ENCODE measurements at places on chromosomes 4 and X.

DNA sequence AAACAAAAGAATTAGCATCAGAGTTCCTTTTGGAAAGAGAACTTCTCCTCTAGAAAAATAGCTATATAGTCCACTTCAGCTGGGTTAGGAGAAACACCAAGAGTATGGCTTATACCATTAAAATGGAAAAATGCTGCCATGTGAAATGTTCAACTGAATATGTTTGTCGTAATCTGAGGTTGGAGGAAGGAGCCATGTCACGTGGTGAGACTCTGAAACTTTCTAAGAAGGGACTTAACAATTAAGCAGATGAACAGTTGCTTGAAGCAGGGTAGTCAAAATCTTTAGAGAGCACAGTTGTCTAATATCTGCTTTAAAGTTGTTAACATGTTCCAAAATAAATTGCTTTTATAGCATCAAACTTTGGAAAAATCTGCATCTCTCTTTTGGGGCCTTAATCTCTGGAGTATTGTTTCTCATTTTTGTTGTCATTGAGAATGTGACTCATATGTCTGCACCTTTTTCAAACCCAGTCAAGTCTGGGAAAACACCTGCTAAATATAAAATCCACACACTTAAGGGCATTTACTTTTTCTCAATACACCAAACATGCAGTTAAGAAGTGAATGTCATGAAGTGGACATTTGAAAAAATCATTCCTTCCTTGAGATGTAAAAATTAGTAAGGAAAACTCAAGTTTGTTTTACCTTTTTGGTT, 168.8 kb upstream of the PDE5A start:
- no peak for DNase-seq

- no peak for DNase-seq
These were observed 67.2 kb upstream of the CCSER1 start for GRCh38 chr4:90060039-90060438.

DNA sequence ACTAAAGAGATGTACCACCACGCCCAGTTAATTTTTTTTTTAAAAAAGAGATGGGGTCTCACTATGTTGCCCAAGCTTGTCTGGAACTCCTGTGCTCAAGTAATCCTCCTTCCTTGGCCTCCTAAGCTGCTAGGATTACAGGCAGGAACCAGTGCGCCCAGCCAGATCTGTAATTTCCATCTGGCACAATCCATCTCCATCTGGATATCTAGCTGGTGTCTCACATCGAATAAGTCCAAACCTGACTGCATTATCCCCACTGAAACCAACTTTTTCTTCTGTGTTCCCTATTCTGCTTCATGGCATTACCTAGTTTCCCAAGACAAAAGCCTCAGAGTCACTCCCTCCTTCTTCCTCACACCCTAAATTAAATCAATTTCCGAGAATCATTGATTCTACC, 125.8 kb upstream of the TEX13C start:
- DNase-seq: no peak

DNA sequence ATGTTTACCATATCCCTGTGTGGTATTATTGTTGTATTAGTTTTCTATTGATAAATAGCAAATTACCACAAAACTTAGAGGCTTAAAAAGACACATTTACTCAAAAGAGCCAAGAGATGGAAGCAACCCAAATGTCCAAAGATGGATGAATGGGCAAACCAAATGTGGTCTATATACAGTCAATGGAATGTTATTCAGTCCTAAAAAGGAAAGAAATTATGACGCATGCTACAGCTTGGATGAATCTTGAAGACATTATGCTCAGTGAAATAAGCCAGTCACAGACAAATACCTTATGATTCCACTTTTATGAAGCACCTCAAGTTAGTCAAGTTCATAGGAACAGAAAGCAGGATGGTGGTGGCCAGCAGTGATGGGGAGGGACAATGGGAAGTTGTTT, 144.7 kb downstream of the QDPR start:
- no peak for DNase-seq

GRCh38 chr4:2963966-2964471, 648 bp downstream of the GRK4 start:
- DNase-seq: no peak

DNA sequence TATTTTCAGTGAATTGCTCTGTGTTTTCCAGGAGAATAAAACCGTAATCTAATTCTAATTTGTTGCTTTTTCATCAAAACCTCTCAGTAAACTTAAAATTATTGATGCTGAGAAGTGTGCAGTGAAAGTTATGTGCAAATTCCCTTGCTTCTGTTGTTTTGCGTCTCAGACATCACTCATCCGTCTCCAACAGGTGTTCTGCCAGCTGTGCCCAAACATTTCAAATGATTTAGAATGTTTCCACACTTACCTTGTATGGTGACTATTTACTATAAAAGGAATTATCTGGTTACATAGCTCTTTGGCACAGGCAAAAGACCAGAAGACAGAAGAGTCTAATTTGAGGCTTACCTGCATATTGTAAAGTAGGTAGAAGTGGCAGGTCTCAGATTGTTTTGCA, 184.0 kb downstream of the BMPR1B start:
- DNase-seq: no peak

GRCh38 chr4:111761531-111761930, 383.7 kb upstream of the FAM241A start:
- no peak for DNase-seq

Data from activated CD4-positive, alpha-beta T cell treated with anti-CD3 and anti-CD28 coated beads, Interleukin-2, amount 50 U/mL, for 4 hours (primary cell).